ENCODE measurements at places on chromosomes 16 and 17. TPM values are rescaled to one million over a fixed set of nuclear protein-coding genes. Genes with fewer than 3 reads are reported as not detected.

CCL16 gene
- total RNA-seq = not detected

DNA sequence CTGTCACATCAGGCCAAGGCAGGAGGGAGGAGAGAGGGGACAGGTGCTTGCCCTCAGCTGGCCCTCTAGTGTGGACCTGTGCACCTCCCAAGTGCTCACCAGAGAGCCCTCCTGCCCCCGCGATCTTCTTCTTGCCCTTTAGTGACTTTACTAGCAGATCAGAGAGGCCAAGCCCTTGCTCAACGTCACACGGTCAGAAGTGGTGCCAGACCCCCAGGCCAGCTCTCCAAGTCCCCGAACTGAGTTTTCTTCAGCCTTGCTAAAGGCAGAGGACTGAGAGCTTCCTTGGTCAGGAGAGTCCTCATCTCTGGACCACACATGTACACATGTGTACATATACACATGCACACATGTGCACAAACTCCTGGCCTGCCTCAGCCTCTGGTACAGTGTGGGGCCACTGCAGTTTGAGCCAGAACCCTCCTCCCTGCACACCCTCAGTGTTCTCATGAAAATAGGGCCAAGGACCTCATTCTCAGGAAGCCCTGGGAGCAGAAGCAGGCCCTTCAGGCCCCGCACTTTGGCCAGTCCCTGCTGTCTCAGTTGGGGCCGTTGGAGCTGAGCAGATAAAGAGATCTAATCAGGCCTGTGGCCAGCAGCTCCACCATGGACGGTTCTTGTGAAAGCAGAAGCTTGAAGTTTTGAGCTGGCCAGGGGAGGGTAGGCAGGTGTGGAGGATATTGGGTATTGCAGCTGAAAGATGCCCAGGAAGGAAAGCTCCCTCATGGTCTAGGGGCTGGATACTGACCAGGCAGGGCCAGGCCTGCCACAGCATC, 7.4 kb upstream of the EPX start:
- no peak for DNase-seq

DNA sequence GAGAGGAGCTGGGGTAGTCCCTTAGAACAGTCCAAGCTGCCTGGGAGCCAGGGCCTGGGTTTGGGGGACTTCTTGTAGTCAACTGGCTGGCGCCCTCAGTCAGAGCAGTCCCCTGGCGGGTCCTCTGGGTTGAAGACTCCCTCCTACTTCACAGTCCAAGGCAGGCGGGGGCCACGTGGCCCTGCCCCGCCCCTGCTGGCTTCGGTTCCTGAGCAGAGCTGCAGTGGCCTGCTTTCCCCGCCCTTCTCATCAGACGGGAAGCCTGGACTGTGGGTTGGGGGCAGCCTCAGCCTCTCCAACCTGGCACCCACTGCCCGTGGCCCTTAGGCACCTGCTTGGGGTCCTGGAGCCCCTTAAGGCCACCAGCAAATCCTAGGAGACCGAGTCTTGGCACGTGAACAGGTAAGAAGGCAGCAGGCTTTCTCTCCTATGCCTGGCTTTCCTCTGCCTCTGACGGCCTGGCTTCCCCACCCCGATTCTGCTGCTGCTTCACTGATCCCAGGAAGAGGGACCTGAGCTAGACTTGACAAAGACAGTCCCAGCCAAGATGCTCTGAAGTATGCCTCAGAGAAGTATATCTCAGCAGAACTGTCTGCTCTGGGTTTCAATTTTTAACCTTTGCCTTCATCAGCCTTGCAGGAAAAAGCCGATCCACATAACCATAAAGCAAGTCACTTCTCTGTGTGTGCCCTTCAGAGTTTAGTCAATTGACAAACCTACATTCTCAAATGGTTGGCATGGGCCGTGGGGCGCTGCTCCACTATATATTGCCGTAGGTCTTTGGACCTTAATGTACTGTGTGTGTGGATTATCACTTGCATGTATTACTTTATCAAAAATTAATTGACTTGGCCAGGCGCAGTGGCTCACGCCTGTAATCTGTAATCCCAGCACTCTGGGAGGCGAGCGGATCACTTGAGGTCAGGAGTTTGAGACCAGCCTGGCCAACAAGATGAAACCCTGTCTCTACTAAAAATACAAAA, 56.3 kb downstream of the SF3B3 start:
- DNase-seq = peak; percentile 57

TP53TG3 gene
- not detected for total RNA-seq

DNA sequence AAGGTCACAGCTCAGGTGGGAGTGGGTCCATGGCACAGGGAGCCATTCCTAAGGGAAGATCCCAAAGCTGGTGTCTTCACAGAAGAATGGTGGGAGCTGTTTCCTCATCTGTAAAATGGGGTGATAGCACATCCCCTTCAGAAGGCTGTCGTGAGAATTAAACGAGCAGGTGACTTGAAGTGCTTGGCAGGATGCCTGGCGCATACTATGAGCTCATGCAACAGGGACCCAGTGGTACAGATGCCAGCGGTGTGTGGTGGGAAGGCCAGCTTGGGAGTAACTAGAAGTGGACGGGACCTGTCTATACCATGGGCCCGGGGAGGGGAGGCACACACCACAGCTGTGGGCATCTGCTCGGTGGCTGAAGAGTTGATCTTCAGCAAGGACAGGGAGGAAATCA, 189.3 kb upstream of the TNRC6C start:
- DNase-seq = no peak

- DNase-seq = no peak
These were observed 37.5 kb downstream of the SRCIN1 start for GRCh38 chr17:38568274-38568673.

GRCh38 chr17:78976907-78977680, 2.6 kb downstream of the LGALS3BP start:
- DNase-seq = no peak

- DNase-seq = no peak
These were observed 69.7 kb downstream of the TANC2 start for GRCh38 chr17:63035695-63036094.

DNA sequence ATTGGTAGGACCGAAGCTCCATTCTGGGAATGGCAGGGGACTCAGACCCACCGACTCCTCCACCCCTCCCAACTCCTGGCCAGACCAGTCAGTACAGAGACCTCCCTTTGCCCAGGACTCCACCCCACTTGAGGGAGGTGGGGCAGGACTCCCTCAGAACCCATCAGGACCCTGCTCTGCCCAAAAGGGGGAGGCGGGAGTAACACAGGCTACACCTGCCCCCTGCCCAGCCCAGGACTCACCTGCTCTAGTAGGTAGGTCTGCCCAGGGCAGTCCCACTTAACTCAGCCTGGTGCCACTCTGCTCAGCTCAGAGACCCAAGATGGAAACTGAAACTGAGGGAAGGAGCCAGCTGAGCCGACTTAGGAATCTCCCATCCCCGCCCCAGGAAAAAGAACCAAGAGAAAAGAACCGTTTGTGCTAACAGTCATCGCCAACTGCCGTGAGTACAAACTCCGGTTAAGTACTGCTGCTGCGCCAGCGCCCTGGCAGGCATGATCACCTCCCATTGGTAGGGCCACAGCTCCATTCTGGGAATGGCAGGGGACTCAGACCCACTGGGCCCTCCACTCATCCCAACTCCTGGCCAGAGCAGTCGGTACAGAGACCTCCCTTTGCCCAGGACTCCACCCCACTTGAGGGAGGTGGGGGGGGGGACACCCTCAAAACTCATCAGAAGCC, 503 bp downstream of the DHX58 start:
- DNase-seq = peak; percentile 59

DNA sequence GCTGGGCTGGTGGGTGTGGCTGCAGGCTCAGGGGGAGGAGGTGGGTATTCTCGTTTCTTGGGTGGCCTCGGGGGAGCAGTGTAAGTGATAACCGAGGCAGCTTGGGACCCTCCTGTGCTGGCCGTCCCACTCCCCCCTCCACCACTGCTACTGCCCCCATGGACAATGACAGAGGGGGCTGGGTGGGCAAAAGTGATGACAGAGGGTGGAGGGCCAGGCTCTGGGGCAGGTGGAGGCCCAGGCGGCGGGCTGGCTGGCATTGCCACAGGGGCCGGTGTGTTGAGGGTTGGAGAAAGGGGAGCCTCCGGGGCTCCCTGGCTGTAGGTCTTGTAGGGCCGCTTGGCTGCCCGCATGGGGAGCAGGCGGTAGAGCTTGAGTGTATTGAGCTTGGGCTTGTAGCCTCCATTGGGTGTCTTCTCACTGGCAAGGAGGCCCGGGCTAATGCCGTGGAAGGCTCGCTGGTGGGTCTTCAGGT, 16.0 kb downstream of the ZBTB4 start:
- DNase-seq = no peak

TEKT5 gene
- total RNA-seq = 0.21 TPM

DNA sequence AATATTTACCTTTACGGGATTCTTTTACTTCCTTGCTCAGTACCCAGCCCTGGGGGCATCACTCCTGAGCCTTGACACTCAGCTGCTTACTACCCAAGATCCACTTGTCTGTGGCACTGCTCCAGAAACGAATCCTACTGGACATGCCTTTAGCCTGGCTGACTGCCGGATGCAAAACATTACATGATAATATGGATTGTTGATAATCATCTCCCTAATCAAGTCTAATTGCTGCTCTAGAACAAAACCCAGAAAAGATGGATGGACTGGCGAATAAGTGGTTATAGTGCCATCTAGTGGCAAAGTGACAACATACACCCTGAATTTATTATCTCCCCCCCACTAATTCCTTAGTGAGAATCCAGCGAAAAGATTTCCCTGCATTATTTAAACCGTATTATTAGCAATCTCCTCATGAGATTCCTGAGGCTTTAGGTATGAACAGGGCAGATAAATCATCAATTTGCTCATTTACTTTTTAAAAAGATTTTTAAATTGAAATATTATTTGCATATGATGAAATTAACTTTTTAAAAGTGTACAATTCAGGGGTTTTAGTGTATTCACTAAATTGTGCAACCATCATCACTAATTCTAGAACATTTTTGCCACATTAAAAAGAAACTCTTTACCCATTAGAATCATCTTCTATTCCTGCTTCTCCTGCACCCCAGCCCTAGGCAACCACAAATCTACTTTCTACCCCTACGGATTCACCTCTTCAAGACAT, 61.6 kb downstream of the RGS9 start:
- DNase-seq = no peak

- DNase-seq = no peak
These were observed 11.4 kb upstream of the SLC38A10 start for GRCh38 chr17:81306491-81306890.

GRCh38 chr17:16298140-16298662, 55.1 kb downstream of the CENPV start:
- peak; percentile 56 for DNase-seq

DNA sequence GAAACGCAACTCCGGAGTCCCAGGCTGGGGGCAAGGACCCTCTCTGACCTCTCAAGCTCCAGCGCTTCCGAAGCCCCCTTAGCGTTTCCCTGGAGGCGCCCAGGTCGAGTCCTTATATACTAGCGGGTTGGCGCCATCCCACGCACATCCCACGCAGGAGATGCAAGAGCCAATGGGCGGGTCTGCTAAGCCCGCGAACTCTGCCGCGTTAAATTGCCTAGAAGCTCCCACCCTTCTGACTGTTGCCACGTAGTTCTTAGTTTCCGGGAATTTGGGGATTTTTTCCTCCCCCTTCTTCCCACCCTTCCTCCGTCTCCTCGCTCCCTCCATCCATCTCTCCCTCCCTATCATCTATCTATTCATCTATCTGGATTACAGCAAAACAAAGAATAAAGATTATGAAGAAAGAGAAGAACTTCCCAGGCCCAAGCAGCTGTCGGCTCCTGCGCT, at the start of gene SLFN11:
Gene SLFN11, minus strand, starts transcription at position 88 of the 450 bp plus-strand sequence. CDS start 9,814 bp downstream, outside the sequence.
- DNase-seq = peak; percentile 71

DNA sequence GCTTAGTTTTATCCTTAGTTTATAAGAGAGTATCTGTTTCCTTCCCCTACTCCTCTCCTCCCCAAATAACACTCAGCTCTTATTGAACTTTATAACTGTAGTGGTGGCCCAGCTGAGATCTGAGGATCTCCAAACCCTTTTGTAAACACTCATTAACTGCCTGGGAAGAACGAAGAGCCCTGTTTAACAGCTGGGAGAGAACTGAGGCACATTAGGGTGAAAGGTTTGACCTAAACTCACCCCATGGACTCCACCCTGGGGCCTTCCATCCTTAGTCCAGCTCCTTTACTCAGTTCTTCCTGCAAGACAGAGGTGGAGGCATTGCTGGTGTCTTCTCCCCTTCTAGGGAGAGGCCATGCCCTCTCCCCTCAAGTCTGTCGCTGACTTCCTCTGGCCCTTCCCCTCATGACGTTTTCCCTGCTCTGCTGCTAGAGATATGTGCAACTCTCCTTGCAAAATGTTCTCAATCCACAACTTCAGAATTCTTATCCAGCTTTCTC, 1.2 kb upstream of the RARA start:
- peak; percentile 39 for DNase-seq

GRCh38 chr17:81831957-81832607, 1.0 kb downstream of the MCRIP1 start:
- DNase-seq = no peak

GRCh38 chr17:47072886-47073285, 93.8 kb upstream of the RPRML start:
- no peak for DNase-seq

ZP2 gene
- total RNA-seq = 0.27 TPM

DNA sequence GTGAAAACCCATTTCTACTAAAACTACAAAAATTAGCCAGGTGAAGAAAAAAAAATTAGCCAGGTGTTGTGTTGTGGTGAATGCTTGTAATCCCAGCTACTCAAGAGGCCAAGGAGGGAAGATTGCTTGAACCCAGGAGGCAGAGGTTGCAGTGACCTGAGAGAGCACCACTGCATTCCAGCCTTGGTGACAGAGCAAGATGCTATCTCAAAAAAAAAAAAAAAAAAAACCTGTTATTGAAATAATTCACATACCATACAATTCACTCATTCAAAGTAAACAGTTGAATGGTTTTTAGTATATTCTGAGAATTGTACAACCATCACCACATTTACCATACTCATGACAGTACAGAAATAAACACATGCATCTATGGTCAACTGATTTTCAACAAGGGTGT, 31.0 kb downstream of the ZNRF1 start:
- no peak for DNase-seq

GRCh38 chr17:51710634-51710979, 447.9 kb downstream of the CA10 start:
- DNase-seq = no peak

- no peak for DNase-seq
These were observed 770 bp upstream of the MYH3 start for GRCh38 chr17:10657879-10658278.

CHCT1 gene
- not detected for total RNA-seq

GRCh38 chr17:50033316-50033715, 22.6 kb upstream of the ITGA3 start:
- DNase-seq = no peak

DNA sequence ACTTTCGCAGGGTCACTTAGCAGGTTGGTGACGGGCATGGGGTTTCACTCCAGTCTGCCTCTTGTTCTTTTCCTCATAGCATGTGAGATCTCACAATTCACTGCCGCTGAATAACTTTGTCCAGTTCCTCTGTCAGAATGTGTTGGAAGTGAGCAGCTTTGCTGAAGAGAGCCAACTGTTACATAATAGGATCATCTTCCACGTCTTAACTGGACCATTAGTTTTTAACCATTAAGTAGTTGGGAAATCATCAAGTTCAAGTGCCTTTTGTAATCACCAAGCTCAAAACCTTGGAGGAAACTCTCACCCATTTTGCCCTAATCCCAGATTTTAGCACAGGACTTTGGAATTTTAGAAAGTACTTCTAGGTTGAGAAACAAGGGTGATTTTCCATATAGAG, 290.6 kb downstream of the WWOX start:
- DNase-seq = no peak
